ENCODE measurements at places on chromosomes 11 and 22. TPM values are rescaled to one million over a fixed set of nuclear protein-coding genes. Genes with fewer than 3 reads are reported as not detected.

GRCh38 chr11:86680716-86681482, 8.5 kb upstream of the ME3 start:
- no peak for DNase-seq

DNA sequence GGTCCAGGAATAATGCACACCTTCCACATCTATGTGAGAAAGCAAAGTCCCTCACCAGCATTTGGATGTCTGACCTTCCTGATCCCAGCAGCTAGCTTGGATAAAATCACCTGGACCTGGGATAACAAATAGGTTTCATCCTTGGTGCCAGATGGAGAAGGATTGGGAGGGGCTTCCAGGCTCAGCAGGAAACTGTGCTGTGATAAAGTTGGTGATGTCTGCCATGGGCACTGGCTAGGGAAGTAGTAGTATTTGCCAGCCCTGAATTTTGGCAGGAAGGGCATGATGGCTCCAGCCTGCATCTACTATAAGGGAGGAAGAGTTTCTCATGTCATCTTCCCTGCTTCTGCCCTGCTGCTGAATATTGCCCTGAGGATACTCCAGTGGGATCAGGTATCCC, 37.5 kb downstream of the C11orf91 start:
- no peak for DNase-seq

GRCh38 chr11:1737080-1737757, 13.2 kb downstream of the IFITM10 start:
- no peak for DNase-seq

DNA sequence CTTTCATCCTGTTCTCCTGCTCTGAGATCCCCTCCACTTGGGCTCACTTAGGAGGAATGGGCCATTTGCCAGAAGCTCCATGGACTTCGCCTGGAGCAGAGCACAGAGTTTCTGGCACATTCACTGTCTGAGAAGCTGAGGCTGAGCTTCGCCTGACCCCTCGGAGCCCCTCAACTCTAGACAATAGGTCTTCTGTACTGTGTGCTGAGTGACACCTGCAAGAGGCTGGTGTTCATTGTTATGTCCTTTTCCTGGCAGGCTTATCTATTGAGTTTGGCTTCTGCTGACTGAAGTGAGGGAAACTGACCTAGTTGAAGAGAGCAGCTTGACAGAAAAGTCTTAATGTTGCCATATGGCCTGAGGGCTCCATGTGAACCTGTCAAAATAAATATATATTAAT, 124.3 kb downstream of the EHF start:
- DNase-seq, result peak; percentile 25

GRCh38 chr11:92249156-92249753, 24.6 kb downstream of the FAT3 start:
- DNase-seq, result no peak

- DNase-seq, result no peak
Observed at GRCh38 chr11:1739576-1739975, 10.8 kb downstream of the IFITM10 start.

The MYO18B gene
- 28.6 TPM for total RNA-seq

The PARVG gene
- 9.7 TPM for total RNA-seq

DNA sequence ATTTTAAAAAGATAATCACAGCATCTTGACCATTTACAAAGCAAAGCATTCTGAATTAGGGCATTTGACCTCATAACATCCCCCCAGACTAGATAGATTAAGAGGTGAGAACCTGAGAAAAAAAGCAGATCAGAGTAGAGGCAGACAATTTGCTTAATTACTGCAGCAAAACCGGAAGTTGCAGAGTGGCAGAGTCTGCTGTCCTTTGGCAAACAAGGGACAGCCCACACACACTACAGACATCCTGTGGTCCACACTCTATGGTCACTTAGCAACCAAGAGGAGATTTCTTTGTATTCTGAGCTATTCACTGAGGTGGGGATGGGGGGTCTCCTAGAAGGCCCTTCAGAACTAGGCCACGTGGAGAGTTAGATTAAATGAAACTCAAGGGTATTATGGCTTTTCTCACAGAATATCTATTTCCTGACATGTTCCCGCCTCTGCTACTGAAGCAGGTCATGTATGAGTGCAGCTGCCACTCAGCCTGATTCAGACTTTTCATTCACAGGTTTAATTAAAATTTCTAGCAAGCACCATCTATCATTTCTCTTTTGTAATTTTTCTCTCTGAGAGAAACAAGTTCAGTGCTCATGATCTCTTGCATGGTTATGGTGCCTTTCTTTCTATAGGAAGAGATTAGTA, 48.5 kb downstream of the SVIP start:
- no peak for DNase-seq

The PAMR1 gene
- 0.55 TPM for total RNA-seq

DNA sequence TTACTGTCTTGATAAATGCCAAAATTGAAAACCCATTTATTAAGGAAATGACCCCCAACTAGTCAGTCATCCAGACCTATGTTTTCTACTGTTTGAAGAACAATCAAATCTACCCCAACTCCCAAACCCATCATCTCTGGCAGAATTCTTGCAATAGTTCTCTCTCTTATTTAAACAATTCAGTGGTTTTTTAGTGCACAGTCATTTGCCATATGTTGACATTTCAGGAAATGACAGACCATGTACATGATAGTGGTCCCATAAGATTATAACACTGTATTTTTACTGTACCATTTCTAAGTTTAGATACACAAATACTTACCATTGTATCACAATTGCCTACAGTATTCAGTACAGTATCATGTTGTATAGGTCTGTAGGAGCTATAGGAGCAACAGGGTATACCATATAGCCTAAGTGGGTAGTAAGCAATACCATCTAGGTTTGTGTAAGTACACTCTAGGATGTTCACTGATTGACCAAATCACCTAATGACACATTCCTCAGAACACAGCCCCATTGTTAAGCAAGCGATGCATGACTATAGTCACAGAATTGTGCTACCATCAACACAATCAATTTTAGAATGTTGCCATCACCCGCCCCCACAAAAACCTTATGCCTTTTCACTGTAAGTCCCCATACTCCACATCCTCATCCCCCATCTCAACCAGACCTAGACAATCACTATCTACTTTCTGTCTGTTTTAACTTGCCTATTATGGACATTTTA, 41.8 kb downstream of the MMP20 start:
- DNase-seq, result no peak

- DNase-seq, result no peak
Observed at GRCh38 chr22:35318346-35319215, 18.9 kb downstream of the TOM1 start.

The AIFM3 gene
- total RNA-seq, result 2.9 TPM

The DEAF1 gene
- 116 TPM for total RNA-seq

DNA sequence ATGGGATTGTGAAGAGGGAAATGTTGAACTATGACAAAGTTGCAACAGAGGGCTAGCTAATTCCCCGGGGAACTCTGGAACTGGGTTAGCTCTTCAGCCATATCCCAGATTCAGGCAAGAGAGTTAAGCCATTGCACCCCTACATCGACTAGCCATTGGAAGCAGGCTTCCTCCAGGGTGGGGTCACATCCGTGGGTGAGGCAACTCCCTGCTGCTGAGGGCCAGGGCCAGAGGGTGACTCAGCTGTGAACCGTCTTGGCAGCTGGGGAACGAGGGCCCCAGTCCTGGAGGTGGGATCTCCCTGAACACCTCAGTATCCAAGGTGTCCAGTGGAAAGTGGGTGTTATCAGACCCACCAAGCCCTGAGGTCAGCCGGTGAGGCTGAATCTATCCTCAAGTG, 41.1 kb downstream of the RPS6KA4 start:
- DNase-seq, result no peak

The RCE1 gene
- total RNA-seq, result 54.3 TPM

DNA sequence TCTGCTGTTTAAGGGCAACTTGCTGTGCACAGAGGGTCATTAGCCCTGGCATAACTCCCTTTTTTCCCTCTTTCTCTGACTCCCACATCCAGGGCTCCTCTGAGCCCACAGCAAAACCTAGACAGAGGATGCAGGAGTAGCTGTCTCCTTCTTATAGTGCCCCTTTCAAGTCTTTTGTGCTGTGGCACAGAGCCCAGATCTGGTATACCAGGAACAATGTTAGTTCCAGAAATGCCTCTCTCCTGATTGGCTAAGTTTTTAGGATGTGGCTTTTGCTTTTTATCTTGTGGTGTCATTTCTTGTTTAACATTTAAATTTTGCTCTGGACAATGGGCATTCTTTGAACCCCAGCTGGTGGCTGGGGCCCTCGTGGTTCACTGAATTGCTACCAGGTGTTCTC, 25.6 kb upstream of the RRM1 start:
- no peak for DNase-seq

The SORL1 gene
- total RNA-seq, result 21.8 TPM

- DNase-seq, result no peak
Observed at GRCh38 chr11:104090767-104091166, 54.3 kb downstream of the DDI1 start.

DNA sequence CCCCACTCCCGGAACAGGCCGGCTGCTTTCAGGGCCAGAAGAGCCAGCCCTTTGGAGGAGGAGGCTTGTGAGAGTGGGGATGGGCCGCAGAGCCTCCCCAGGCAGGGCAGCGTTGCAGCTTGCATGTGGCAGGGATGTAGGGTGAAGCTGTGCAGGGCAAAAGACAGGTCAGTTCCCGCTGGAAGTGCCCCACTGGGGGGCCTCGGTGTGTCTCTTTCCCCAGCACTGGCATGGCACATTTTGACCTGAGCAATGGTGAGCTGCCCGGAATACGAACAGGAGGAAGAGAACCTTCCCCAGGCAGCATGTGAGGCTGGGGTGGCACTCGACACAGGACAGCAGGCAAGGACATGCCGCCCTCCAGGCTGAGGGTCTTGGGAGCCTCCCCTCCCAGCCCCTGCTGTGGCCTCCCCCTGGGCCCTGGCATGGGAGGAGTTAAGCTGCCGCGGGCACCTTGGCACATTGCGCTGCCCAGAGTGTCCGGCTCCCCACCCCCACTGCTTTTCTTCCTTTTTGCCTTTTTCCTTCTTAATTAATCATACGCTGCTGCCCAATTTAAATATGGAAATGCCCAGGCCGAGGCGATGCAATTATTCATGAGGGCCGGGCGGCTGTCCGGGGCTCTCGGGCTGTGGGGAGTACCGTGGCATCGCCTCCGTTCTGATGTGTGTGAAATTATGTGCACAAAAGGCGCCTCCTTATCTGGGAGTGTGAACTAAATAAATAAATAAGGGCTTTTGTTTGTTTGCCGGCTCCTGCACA, 76.0 kb upstream of the WNT7B start:
- peak; percentile 33 for DNase-seq

DNA sequence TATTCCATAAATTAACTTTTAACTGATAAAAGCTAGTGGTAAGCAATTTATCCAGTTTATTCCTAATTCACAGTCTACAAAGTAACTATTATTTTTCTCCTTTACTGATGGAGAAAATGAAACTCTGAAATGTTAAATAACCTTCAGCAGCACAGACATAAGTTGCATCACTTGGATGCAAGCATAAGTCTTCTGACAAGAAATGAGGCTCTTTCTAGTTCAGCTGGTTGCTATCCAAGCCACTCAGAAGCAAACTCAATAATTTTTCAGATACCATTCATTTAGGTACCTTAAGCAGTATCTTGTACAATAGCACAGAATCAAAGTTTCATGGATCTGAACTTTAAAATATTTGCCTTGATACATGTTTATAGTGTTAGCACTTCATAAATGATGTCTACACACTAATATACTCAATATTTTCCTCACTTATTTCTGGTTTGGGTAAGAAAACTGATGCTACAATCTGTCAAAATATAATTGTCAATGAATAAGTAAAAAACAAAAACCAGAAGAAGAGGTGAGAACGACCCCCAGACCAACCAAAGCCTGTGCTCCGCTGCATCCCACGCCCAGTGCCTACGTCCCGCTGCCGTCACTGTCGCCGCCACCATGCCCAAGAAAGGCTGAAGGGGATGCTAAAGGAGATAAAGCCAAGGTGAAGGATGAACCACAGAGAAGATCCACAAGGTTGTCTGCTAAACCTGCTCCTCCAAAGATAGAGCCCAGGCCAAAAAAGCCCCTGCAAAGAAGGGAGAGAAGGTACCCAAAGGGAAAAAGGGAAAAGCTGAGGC, 18.1 kb downstream of the FAM168A start:
- no peak for DNase-seq

The C11orf87 gene
- 0.19 TPM for total RNA-seq

The DERL3 gene
- 16.2 TPM for total RNA-seq

GRCh38 chr11:17901481-17901880, 111.4 kb downstream of the SERGEF start:
- no peak for DNase-seq

DNA sequence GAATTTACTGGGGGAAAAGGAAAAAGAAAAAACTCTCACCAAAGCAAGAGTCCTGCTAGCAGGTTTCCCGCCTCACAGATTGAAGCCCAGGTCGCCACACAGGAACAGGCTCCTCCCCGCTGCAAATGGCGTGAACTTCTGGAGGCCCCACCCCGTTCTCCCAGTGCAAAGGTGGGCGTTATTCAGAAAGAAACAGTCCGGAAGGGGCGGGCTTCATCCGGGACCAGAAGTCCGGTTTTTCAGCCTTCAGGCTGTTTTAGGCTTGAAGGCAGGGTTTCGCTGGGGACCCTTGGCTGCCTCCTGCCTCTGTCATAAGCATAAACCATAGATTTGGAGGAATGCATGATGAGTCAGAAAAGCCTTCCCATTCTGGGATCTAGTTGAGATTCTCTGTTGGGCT, 148.3 kb upstream of the POU2AF2 start:
- peak; percentile 85 for DNase-seq

DNA sequence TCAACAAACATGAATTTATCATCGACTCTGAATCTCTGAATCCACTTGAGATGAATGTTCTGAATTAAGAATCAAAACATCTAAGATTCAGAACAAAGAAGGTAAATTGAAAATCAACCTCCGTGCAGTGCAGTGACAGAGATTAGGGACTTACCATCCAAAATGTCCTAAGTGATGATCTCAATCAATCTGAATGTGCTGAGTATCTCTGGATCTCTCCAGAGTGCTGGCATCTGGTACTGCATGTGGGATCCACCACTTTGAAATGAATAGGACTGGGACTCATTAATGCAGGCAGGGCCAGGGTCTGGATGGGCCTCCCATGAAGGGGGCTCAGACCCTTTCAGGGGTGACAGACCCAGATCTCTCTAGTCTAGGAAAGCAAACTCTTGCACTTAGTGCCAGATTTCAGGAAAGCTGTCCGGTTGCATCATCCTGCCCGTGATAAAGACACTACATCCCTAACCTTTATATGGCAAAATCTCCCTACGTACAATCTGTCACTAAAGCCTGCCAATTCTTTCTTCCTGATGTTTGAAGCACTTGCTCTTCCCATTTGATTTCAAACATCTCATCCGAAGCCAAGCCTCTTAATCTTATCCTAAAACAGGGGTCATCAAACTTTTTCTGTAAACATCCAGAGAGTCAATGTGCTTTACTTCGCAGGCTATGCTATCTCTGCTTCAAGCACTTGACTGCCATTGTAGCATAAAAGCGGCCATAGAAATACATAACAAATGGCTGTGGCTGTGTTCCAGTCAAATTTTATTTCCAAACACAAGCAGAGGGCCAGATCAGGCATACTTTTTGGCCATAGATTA, 263.3 kb downstream of the LARGE1 start:
- no peak for DNase-seq

DNA sequence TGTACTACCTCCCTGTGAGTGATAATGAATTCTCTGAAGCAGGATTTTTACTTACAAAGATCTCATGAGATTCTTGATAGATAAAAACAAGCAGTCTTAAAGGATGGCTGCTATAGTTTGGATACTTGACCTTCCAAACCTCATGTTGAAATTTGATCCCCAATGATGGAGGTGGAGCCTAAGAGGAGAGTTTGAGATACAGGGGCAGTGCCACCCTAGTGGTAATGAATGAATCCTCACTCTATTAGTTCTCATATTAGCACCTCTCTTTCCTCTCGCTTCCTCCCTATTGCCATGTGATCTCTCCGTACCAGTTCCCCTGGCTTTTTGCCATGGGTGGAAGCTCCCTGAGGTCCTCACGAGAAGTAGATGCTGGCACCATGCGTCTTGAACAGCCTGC, 37.9 kb upstream of the OR8B8 start:
- DNase-seq, result no peak

All from testis (tissue), 5 donors.